ENCODE measurements at places on chromosomes 5 and 9.
A peak's percentile ranks its signal among the peaks of the same experiment; 100 is the strongest.

DNA sequence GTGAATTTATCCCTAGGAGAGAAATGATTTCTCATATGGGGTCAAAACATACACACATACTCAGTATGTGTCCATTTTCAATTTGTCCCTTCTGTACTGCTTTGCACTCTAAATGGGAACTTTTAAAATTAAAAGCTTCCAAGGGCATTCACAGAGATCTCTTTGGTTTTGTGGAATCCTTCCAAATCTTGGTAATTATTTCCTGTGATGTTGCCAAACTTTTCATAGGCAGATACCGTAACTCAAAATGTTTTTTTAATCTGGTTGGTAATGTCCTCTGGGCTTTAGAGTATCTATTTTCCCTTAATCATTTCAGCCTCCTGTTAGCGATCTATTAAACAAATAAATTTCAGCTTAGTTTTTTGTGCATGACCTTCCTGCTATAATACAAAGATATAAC lies 282.4 kb downstream of the ARHGEF28 start:
- DNase-seq: peak; percentile 39

GRCh38 chr9:98864281-98865174 lies 57.1 kb downstream of the GALNT12 start:
- DNase-seq: no peak

DNA sequence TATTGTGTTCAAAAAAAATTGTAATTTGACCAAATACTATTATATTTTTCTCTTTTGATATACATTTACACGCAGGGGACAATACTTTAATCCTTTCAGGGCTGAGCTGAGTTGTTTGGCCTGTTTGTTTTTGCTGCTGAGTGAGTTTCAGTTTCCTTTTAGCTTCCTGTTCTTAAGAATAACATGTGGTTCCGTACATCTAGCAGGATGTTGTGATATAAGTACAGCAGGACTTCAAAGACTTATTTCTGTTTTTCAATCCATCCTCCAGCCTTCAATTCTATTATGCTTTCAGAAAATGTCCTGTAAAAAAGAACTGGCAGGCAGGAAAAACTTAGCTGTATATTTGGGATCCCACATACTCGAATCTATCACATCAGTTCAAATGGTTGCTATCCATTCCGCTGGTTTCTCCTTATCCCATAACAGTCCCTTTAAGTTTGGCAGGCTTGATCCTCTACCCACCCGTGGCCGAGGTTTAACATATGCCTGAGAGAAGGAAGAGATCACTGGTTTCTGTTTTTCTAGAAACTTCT lies 1037.3 kb upstream of the ACO1 start:
- DNase-seq: no peak

DNA sequence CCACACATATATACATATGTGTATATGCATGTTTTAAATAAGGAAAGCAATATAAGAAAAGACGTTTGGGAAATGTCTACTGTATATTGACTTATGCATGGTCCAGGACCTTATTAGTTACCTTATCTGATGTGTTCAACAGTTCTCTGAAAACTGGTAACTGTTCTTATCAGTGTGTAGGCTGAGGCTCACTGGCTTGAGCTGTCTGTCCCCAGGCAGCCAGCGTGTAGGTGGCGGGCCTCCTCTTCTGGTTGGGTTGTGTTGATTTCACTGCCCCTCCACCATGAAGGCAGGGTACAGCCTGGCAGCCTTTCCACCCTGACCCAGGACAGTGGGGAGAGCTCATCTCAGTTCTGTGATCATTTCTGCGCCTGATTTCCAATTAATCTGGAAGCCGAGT lies 38.7 kb upstream of the SEMA4D start:
- DNase-seq: peak; percentile 44

- DNase-seq: peak; percentile 46
These were observed 81.8 kb downstream of the SEMA6A start for GRCh38 chr5:116492776-116493175.

DNA sequence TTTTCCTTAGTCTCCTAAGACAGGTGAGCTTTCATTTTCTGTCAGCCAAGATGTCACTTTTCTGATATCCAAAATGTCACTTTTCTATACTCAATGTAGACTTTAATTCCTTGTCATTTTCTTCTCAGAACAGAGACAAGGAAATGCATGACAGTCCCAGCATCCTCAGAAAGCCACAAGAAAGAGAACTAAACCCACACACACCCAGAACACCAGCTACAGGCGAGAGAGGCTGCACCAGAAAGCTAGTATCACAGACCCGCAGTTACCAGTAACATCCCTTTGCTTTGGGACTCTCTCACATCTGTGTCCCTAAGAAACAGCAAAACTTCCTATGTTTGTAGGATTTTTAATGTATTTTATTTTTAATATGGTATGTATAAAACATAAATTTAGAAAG lies 17.1 kb downstream of the TRMO start:
- DNase-seq: no peak

DNA sequence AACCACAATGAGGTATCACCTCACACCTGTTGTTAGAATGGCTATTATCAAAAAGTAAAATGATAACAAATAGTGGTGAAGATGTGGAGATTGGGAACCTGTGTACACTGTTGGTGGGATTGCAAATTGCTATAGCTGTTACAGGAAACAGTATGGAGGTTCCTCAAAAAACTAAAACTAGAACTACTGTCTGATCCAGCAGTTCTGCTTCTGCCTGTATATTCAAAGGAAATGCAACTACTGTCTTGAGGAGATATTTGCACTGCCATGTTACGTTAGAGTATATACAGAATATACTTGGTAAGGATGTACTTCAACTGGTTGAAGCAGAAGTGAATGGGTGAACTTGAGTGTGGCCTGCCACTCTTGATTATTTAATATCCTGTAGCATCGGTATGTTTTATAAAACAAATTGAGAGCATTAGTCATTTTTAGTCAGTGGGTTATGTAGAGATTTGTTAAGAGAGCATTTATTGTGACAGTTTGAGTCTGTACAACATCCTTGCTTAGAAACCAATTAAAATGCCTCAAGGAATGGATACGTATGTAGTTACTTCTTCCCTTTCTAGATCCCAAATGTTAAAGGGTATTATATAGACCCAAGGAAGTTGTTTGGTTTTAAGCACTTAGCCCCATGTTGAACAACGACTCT lies 37.5 kb downstream of the ZCCHC7 start:
- no peak for DNase-seq

GRCh38 chr5:139389701-139390638 lies at the start of gene MZB1:
Gene MZB1, minus strand, starts transcription at chr5:139389913. Its CDS starts 57 bp downstream, at chr5:139389856.
- DNase-seq: no peak

GRCh38 chr5:849651-850301 lies 1.0 kb downstream of the ZDHHC11 start:
- no peak for DNase-seq

DNA sequence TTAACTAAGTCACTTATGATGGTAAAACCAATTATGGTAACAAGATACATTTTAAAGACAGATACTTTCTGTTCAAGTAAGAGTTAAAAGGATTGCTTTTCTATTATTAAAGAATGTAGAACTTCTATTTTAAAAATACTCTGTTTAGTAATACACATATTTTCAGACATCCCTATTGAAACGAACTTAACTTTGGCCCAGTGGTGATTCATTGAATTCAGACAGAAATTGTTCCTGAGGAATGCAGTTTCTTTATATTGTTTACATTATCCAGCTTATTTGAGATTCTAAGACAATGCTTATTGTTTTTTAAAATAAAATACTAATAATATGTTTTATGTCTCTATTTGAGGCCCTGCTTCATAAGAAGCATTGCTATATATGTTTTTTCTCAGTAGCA lies 816.4 kb downstream of the SEMA5A start:
- DNase-seq: no peak

All from SK-N-SH (cell line).